ENCODE measurements at places on chromosomes 13 and 19.

GRCh38 chr13:63851526-63851925 is 2435.9 kb upstream of the PCDH20 start:
- DNase-seq = no peak

DNA sequence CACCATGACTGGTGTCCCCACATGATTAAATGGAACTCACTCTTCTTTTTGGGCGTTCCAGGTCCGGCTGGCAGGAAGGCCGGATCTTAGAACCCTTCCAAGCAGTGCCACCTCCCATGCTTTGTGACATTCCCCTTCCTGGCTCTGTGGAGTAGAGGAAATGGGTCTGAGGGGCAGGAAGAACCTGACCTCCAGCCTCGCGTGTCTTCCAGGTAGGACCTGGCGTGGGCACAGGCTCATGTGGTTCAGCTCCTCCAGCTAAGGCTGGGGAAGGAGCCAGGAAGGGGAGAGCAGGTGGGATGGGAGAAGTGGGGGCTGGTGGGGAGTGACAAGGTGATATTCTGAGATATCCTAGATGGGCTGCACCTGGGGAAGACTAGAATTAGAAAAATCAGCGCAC is 2.1 kb downstream of the TMEM255B start:
- DNase-seq = no peak

GRCh38 chr13:111335298-111335697 is 14.9 kb downstream of the TEX29 start:
- DNase-seq = no peak

DNA sequence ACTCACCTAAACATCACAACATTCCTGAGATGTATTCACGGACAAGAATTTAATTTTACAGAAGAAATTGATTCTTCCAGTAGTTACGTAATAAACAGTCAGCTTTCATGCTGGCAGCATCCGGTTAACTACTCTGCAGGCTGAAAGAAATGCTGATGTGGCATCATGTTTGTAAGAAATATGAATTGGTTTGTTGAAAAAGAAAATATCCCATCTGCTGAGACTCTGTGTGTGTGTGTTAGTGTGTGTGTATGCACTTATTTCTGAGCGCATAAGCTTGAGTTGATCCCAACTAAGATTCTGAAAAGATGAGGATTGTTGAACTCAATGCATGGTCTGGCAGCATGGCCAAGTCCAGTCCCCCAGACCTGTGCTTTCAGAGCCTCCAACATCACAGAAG is 74.3 kb upstream of the FAM216B start:
- no peak for DNase-seq

GRCh38 chr19:29677001-29677817 is 11.9 kb downstream of the PLEKHF1 start:
- no peak for DNase-seq

DNA sequence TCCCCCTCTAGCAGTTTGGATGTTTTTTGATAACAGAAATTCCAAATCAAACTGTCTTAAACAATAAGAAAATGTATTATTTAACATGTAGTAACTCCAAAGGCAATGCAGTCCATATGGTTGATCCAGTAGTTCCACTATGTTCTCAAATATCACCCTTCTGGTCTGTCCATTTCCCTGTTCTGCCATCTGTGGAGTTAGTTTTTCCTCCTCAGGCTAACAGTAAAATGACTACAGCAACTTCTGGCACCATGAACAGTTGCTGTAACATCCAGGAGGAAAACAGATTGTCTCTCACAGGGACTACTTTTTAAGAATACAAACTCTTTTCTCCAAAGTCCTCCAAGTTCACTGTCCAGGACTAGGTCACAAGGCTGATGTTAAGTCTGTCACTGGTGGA is 455.4 kb downstream of the FGF14 start:
- no peak for DNase-seq

DNA sequence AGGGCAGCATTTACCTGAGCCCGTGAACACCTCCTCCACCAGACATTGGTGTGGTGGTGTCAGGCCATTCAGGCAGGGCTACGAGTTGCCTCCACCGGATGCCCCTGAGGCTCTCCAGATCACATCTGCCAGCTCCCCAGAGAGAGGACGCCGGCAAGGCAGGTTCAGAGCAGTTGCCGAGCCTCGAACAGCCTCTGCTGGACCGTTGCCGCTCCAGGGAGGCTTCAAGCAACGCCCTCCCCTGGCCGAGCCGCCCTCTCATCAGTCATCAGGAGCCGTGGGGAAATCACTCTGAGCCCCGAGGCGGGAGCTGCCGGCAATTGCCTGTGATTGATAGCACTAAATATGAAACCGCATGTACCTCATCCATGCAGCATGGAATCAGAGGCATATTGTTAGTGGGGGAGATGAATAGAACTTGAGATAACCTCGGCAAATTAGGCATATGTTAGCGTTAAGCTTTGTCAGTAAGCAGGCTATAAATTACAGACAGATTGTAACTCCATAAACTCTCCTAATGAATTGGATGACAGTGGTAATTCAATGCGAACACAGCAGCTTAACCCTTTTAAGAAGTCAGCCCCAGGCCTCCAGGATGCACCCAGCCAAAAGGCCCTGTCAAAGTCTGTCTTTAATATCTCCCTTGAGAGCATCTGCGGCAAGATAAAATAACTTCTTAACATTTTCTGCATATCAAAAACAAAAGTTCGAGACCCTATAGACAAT is 29.8 kb upstream of the SPACA7 start:
- no peak for DNase-seq

Measured in hematopoietic multipotent progenitor cell treated with erythropoietin and hydrocortisone succinate and interleukin-3 and kit ligand, for 8 days (in vitro differentiated cells).